Caki2 (cell line): ENCODE measurements at places on chromosomes 1 and 21. TPM values are rescaled to one million over a fixed set of nuclear protein-coding genes. Genes with fewer than 3 reads are reported as not detected.

The RBM34 gene
- 93.9 and 112 TPM in 2 replicates for total RNA-seq

DNA sequence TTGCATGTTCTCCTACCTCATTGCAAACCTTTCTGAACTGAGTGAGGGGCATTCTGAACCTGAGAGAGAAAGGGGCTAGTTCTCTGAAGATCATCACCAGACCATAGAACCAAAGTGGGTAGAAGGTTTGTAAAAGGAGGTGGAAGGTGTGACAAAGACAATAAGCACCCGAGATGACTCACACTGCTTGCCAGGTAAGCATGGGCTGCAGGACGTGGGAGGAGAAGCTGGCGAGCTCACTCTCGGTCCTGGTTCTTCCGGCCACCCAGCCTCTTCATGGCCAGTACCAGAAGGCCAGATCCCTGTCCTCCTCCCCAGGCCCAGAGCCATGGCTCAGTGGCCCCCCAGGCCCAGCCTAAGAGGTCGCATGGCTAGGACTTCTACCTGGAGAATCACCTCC is 128.3 kb downstream of the TMEM53 start:
- DNase-seq, result no peak

The FCER1G gene
- not detected in 2 replicates for total RNA-seq

GRCh38 chr21:22711636-22712035 is 1713.4 kb downstream of the NCAM2 start:
- no peak for DNase-seq

DNA sequence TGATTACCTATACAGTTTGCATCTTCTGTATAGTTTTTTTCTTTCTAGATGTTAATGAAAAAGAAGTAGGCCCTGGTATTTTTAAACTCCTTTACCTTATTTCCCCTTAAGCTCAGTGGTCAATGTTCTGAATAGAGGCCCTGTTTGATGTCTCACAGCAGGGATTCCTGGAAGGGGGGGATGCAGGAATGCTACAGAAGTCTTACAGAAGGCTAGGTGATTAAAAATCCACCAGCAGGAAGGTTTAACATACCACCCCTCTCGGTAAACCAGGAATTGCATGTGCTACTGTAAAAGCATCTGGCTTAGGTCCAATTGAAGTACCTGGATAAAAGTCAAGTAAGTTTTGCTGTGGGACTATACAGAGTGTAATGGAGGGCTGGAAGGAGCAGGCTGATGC is 78.3 kb downstream of the NOS1AP start:
- DNase-seq, result no peak

The KRTAP12-2 gene
- total RNA-seq, result not detected in 2 replicates

- DNase-seq, result no peak
Measured at GRCh38 chr1:234551032-234551378, 59.0 kb downstream of the IRF2BP2 start.

DNA sequence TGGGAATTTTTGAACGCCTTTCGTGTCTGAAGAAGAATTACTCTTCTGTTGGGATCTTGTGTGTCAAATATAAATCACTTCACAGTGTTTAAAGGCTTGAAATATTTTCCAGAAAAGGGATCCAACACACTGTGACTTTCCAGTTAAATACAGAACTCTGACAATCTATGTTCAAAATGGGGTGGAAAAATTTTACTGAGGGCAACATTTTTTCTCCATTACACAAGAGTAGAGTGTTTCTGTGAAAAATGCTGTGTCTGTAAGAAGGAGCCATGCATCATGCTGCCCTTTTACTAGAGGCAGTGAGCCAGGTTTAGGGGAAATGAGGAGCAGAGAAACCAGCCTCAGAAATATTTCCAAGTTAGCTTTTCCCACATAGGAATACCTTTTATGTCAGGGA is 86.5 kb downstream of the VPS13D start:
- no peak for DNase-seq

The MNDA gene
- total RNA-seq, result not detected in 2 replicates

DNA sequence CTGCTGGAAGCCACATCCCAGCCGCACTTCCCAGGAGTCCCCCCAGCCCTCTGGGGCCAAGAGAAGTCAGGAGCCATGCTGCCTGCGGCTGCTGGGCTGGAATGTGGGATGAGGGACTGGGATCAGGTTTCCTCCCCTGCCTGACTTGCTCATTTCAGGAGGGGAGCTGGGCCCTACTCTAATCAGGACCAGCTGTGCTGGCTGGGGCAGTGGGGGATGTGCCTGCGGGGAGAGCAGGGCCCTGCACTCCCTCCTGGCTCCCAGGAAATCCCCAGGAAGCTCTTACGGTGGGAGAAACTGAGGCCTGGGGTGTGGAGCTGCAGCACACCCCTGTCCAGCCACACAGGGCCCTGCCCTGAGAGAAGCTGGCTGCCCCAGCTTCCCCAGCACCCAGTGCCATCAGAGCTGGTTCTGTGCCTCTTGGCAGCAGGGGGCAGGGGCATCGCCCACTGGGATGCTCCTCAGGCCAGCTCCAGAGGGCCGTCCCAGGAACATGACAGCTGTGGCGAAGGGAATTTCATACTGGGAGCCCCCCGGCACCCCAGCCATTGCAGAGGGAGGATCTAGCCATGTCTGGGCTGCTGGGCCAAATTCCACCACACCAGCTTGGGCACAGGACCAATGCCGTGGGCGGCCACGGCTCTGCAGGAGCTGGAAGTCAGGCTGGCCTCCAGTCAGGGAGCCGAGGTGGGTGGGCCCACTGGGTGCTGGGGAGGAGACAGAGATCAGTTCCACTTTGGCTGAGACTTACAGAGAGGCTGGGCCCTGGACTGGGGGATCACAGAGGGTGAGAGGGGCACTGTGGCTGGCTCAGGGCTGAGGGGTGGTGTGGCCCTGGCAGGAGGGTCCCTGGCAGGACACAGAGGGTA is 21.3 kb upstream of the PRSS38 start:
- DNase-seq, result no peak

DNA sequence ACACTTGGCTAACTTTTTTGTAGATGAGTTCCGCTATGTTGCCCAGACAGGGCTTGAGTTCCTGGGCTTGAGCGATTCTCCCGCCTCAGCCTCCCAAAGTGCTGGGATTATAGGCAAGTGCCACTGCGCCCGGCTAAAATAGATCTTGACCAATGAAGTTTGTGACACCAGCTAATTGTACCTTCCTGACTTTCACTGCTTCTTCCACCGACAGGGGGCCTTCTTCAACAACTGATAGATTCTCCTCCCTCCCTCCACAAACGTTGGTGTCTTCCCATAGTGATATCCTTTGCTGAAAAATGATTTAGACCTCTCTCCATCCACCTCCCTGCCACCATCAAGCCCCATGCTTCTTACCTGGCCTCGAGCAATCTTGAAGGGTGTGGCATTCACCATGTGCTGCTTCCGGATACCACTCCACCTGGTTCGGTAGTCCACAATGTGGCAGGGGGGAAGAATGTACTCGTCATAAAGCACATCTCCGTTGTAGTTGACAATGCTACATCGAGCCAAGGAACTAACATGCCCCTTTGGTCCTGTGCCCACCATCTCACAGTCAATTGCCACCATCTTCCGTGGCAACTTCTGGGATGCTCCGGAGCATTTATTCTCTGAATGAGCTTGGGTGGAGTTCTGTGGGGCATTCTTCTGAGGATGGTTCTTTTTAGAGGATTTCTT is 1.6 kb upstream of the METTL25B start:
- DNase-seq, result peak; percentile 70

DNA sequence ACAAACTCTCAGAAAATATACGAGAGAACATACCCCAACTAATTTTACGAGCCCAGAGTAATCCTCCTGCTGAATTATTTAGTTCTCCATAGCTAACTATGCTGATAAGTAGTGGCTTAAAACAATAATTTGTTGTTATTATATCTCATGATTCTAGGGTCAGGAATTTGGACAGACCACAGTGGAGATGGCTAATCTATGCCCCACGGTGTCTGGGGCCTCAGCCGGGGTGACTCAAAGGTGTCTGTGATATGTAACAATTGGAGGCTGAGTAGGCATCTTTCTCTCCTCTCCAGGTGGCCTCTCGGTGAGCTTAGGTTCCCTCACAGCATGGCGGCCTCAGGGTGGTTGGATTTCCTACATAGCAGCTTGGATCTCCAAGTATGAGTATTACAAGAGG is 35.4 kb upstream of the FOXO6 start:
- no peak for DNase-seq

DNA sequence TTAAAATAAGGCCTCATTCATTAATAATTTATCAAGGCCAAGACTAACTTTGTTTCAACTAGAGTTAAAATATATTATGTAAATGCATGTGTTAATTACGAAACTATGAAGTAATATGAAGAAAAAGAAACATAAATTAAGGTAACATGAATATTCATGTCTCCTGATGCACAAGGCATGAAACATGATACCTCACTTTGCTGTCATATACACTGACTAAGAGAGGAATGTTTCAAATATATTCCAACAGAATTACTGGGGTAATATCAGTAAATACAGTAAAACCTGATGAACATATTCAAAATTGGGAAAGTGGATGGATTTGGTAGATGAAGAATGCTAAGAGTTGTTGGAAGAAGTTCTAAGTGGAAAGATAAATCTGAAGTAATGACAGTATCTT is 274.6 kb downstream of the LRRC7 start:
- no peak for DNase-seq

DNA sequence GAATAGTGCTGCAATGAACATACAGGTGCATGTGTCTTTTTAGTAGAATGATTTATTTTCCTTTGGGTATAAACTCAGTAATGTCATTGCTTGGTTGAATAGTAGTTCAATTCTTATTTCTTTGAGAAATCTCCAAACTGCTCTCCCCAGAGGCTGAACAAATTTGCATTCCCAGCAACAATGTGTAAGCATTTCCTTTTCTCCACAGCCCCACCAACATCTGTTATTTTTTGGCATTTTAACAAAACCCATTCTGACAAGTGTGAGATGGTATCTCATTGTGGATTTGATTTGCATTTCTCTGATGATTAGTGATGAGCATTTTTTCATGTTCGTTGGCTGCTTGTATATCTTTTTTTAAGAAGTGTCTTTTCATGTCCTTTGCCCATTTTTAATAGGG is 21.9 kb upstream of the EEIG2 start:
- DNase-seq, result no peak

GRCh38 chr1:62875676-62876075 is 91.7 kb downstream of the ATG4C start:
- no peak for DNase-seq

GRCh38 chr1:159932296-159933285 is 7.3 kb upstream of the TAGLN2 start:
- DNase-seq, result no peak

- no peak for DNase-seq
Measured at GRCh38 chr1:154736841-154737240, 128.9 kb upstream of the ADAR start.

- peak; percentile 76 for DNase-seq
Measured at GRCh38 chr1:4380564-4381168, 273.7 kb upstream of the AJAP1 start.

DNA sequence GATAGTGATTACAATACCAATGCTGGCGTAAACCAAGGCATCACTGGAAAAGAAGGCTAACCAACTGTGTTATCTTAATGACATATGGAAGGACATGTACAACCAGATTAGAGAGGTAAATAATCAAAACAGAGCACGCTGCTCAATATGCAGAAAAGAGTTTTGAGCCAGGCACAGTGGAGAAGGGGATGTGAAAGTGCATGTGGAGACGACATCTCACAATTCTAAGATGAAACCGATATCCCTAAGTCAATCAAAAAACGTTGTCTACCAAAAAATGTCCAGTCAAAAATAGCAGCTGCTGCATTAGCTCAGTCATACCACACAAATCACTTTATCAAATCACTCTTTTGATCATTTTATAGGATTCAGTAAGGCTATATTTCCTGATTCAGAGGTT is 116.3 kb upstream of the OLIG2 start:
- DNase-seq, result no peak

DNA sequence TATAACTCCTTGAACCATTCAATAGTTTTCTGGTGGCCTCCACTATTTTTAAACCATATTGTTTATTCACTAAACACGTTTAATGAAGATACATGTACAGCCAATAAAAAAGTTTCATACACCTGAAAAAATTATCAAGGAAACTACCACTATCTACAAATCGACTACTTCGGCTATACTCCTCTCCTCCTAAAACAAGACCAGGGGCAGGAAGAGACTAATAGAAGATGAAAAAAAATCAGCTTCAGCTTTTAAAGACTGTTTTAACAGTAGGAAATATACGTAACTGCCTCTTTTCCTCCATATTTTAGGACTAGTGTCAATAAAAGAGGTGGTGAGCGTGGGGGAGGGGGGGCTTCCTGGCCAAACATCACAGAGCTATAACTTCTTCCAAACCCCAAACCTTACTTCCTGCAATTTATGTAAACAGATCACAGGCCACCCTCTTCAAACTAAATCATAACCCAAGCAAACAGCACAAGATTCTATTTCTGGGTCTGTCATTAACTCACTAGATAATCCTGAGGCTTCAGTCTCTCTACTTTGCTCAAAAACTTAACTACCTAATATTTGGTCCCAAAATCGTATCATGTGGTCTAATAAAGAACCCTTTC is 15.1 kb downstream of the FOXJ3 start:
- DNase-seq, result no peak
